Renal cortex interstitium (tissue), 15 donors: ENCODE measurements at places on chromosomes 11 and 22. TPM values are rescaled to one million over a fixed set of nuclear protein-coding genes. Genes with fewer than 3 reads are reported as not detected.

- DNase-seq: no peak
These were observed 7.3 kb upstream of the SYT7 start for GRCh38 chr11:61587951-61588727.

DNA sequence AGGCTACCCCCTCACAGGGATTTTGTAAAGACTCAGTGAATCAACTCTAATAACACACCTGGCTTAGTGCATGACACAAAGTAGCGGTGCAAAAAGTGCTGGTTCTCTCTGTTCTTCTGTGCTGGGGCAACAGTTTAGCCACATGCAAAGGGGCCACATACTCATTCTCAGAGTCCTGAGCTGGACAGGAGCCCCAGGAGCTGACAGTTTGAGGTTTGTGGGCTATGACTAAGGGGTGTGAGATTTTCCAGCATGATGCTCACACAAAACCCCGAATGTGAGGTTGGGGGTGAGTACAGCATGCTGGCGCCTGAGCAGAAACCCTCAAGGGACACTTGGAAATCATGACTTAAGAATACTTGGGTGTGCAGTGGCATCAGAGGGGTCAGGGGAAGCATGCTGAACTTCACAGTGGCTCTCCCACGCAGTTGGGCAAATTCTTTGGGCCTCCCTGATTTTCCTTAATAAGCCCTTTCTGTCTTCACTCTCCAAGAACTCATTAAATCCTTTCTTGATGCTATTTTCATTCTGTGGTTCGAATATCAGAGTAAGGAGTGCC, 31.0 kb downstream of the TMPRSS5 start:
- DNase-seq: no peak

DNA sequence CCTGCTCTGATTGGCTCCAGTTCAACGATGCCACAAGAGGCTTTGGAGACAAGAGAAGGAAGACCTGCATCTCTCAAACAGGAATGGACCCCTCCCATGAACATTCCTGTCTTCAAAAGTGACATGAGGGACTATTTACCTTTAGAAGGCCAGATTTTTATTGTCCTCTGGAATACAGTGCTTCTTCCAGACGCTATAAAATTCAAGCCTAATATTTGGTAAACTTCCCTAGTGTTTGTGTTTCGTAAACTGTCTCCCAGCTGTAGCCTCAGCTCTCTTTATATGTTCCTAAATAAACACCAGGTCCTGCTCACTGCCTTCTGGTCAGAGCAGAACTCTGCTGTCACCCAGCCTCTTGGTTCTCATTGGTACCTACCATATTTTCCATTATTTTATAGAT, 157.8 kb downstream of the CCDC34 start:
- no peak for DNase-seq

- DNase-seq: no peak
These were observed 32.2 kb upstream of the AMOTL1 start for GRCh38 chr11:94735907-94736306.

GRCh38 chr11:130131961-130132850, 27.4 kb upstream of the ST14 start:
- no peak for DNase-seq

- no peak for DNase-seq
These were observed 6.6 kb upstream of the FIBIN start for GRCh38 chr11:26987272-26987671.

GRCh38 chr11:85530634-85531033, 96.5 kb downstream of the DLG2 start:
- no peak for DNase-seq

DNA sequence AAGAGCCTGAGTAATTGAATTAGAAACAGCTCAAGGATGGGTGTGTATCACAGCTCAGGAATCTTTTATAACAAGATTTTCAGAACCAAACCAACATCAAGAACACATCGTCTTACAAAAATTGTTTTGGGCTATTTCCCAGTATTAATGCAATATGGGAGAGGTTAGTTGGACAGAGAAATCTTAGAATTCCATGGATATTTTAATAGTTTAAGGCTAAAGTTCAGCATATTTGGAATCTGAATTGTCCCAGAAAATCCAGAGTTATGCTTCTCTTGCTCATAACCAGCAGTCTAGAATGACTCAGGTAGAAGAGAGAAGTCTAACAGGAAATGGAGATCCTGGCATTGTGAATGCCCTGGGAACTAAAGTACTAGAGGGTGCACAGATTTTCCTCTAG, 74.6 kb downstream of the ADM start:
- no peak for DNase-seq

DNA sequence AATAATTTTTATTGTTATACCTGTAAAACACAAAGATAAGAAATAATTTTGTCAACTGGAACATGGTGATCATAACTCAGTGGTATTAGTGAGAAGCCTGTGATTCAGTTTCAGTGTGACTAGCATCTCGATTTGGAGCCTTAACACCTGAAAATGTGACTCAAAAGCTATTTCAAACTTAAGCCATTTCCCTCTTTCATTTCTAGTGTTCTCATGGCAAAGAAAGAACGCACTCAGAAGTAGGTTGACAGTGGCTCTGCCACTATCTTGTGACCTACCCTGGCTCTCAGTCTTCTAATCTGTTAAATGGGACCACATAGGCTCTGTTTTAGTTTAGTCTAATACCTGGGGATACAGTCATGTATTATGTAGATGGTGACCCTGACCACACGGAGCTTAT, 62.7 kb downstream of the ISX start:
- no peak for DNase-seq

- no peak for DNase-seq
These were observed 321.3 kb downstream of the TTC28 start for GRCh38 chr22:28358312-28358711.

DNA sequence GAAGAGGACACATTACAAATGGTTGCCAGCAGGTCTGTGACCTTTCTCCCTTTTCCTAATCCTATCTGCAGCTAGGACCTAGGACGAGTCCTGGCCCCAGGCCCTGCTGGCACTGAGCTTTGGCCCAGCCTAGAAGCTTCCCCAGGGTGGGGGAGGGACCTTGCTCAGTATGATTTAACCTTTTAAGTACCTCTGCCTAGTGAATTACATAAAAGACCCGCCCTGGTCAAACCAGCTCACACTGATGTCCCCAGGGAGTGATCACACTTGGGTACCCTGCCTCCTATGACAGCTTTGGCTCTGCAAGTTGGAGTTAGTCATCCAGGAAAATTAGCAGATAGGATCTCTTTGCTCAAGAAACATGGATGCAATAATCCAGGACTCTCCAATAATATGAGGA, 21.9 kb downstream of the ASCC2 start:
- no peak for DNase-seq

DNA sequence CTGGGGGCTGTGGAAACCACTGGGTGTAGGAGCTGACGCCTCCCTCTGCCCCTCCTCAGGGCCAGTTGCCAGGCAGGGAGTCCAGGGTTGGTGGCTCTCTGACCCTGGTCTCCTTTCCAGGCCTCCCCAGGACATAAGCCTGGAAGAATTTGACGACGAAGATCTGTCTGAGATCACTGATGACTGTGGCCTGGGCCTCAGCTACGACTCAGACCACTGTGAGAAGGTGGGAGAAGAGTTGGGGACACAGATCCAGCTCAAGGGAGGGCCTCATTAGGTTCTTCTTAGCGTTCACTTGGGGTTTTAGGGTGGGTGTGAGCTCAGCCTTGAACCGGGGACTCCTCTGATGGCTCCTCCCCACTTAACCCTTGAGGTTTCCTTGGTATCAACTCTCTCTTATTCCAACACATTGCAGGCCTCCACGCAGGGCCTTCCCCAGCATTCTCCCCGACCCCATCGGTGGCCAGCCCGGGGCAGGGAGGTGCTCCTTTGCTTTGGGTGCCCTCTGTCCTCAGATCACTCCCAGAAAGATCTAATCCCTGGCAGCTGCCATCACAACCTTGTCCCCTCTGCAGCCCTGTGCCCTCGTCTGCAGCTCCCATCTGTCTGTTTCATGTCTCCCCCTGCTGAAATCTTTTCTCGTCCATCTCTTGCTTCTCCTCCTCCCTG, 1.2 kb downstream of the MAPK8IP2 start:
- no peak for DNase-seq

DNA sequence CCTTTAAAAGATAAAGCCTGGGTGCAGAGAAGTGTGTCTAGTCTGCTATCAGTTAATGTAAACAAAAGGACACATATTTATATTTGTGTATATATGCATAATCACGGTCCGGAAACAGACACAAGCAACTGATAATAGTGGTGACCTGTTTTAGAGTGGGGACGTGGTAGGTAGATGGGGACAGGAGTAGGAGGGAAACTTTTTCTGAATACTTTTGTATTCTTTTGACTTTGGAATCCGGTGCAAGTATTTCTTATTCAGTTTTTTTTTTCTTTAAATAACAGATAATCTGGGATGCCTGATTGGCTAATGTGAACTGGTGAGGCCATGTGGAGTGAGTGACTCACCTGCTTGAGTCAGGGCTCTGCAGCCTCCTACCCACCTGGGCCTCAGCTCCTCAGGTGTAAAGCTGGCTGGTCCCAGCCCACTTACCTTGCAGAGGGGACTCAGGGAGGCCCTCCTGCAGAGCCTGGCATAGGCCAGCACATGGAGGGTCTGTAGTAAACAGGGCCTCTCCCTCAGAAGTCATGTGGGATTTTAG, 15.3 kb downstream of the MICAL2 start:
- no peak for DNase-seq

DNA sequence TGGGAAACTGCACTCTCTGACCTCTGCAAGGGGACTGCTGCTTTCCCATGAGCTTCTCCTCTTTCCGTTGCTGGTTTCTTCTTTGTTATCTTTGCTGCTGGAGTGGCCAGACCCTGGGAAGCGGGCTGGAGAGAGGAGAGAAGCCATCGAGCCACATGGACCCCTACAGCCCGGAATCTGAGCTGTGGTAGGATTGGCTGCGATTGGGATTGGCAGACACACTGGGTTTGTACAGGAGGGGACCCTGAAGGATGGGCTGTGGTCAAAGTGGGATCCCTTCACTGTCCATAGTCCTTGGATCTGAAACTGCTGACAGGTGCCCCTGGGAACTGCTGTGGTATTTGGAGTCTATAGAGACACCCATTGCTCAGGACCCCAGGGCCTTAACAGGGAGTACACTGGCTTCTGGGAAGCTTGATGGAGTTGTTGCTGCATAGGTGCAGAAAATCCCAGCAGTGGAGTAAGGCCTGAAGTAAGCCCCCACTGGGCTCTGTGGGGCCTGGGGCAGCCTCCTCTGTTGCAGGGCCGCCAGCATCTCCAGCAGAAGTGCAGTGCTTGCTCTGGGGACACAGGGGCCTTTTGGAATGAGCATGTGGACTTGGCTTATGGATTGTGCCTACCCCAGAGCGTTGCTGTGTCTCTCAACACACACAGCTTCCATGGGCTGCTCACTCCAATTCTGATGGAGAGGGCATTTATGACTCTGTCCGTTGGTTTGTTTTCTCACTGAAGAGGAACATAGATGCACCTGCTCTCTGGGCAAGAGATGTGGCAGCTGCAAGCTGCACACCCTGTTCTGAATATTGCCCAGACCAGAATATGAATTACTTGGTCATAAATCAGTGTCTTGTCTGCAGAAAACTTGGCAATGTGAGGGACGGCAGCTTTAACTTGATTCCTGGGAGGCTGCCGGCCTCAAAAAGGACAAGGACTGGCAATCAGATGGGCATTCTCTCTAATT, 32.0 kb downstream of the BCR start:
- no peak for DNase-seq

DNA sequence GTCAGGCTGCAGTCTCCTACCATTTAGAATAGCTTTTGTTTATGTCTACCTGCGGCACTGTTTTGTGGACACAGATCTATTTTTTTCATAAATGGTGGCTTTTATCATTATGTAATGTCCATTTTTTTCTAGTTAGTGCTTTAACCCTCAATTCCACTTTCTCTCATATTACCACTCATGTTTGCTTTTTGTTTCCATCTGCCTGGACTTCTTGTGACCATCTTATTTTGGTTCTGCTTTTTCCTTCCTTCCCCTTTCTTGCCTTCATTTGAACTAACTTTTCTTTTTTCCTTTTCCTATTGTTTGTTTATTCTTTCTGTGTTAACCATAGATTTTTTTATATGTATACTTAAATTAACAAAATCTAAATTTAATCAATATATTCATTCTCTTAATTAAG, 98.5 kb upstream of the SLC22A12 start:
- DNase-seq: no peak

- no peak for DNase-seq
These were observed 8.0 kb downstream of the LAYN start for GRCh38 chr11:111548525-111548924.

- DNase-seq: no peak
These were observed 47.8 kb downstream of the PRSS23 start for GRCh38 chr11:86848132-86848531.

ATG2A gene
- 25.3 TPM for polyA plus RNA-seq

SLC22A6 gene
- 36.9 TPM for polyA plus RNA-seq

SCN4B gene
- 1.2 TPM for polyA plus RNA-seq

CRACR2B gene
- 19.4 TPM for polyA plus RNA-seq

CARS1 gene
- 25.4 TPM for polyA plus RNA-seq

KDM4E gene
- 0.30 TPM for polyA plus RNA-seq

OR5A2 gene
- polyA plus RNA-seq: 0.02 TPM

CCDC87 gene
- 0.26 TPM for polyA plus RNA-seq

ASCL2 gene
- polyA plus RNA-seq: 2.5 TPM

MMP13 gene
- 0.09 TPM for polyA plus RNA-seq

MMP27 gene
- polyA plus RNA-seq: not detected

NADSYN1 gene
- 66.0 TPM for polyA plus RNA-seq
